ENCODE measurements at places on chromosomes 2 and 18. TPM values are rescaled to one million over a fixed set of nuclear protein-coding genes. Genes with fewer than 3 reads are reported as not detected.

GRCh38 chr2:120932881-120933280 lies 197.2 kb downstream of the GLI2 start:
- H3K4me3 ChIP-seq = no peak overlapping the region
- no peaks in the 10 kb centered on the region for H3K27me3 ChIP-seq
- peaks cover 51% of the 10 kb centered on the region for H3K4me1 ChIP-seq
- DNase-seq = no peak

DNA sequence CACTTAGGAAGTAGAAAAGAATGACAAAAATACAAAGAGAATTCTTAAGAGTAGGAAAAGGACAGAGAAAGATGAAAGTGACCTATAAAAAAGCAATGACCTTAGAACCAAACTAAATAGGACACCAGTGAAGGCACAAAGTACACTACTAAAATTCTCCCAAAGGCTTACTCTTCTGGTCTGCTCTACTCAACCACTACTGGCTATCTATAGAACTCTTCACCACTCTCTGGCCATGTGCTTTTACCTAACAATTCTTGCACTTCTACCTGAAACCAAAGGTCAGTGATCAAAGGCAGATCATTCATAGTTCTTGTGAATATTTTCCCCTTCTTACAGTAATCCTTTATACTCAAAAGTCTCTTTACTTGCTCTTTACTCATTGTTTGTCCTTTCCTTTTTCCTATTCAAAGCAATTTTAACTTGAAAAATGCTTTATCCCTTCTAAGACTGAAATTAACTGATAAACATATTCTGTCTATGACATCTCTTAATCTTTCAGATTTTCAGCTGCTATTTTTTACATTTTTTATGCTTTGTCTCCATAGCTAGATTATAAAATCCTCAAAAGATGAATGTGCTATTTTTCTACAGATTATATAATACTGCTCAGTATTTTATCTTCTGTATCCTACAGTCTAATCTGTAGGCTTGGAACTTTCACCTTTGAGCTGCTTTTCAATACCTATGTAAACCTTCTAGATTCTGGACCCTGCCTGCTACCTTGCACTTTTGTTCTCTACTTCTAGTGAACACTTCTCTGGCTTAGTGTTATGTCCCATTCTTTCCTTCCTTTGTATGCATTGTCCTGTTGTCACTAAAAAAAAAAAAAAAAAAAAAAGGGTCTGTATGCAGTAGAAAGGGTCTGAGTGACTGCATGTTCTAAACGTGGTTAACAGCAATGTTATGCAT lies 64.6 kb downstream of the NCKAP1 start:
- H3K27ac ChIP-seq = peak overlapping the region; percentile 0
- no peaks in the 10 kb centered on the region for H3K27me3 ChIP-seq
- H3K4me3 ChIP-seq = no peak overlapping the region
- peaks cover 52% of the 10 kb centered on the region for H3K36me3 ChIP-seq
- H3K4me1 ChIP-seq = no peaks in the 10 kb centered on the region

DNA sequence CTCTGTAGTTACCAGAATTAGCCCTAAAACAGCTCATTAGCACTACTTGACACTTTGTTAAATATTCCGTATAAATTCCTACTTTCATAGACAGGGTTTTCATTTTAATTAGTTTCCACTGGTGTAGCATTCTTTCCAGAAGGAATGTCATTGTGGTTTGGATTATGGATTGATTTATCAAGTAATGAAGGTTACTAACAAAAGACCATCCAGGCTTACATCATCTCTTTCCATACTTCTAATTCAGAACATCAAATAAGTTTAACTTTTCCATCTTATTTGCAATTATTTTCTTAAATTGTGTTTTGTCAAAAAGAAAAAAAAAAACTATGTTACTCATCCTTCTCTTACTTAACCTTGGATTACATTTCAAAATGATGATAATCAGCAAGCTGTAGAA lies 231.8 kb upstream of the SPOPL start:
- H3K36me3 ChIP-seq = no peaks in the 10 kb centered on the region
- no peak overlapping the region for H3K4me3 ChIP-seq
- no peaks in the 10 kb centered on the region for H3K27me3 ChIP-seq
- H3K27ac ChIP-seq = no peak overlapping the region

DNA sequence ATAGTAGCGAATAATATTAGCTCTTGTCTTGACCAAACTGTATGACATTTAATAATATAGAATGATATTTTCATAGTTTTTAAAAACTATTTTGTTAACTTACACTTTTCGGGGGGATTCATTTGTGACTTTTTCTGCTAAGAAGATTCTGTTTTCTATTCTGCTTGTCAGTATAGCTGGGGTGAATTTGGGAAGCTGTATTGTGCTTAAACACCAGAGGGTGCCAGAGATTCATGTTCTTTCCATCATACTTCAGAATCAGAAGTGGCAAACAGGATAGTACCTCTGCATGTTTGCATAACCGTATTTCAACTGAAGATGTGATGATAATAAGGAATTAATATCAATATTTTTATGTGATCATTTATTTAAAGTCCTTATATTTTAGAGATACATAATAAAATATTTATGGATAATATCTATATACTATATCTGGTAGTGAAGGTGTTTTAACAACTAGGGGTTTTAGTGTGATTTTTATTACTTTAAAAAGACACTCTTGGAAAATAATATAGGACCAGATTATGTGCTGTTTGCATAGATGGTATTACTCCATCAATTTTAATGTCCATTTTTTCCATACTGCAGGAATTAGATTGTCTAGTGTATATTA lies 81.0 kb downstream of the TAF4B start:
- DNase-seq = no peak
- peaks cover 6% of the 10 kb centered on the region for H3K4me1 ChIP-seq
- H3K27me3 ChIP-seq = no peaks in the 10 kb centered on the region
- no peak overlapping the region for H3K27ac ChIP-seq
- no peak overlapping the region for H3K4me3 ChIP-seq

DNA sequence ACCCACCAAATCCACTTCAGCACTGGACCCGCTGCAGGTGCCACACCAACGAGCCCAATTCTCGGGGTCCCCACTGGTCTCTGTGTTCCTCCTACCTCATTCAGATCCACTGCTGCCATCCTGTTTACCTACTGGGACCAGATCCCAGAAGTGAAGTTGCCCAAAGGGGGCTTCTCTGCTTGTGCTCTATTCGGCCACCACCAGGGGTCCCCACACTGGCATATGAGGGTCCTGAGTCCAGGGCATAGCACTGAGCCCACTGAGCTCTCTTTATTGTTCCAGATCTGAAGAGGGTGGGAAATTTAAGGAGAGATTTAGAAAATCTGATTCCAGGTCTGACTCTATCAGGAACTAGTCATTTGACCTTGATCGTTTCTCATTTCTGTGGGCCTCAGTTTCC lies 2.4 kb downstream of the GPR45 start:
- peaks cover 7% of the 10 kb centered on the region for H3K4me1 ChIP-seq
- no peaks in the 10 kb centered on the region for H3K36me3 ChIP-seq
- DNase-seq = no peak
- H3K27me3 ChIP-seq = no peaks in the 10 kb centered on the region
- no peak overlapping the region for H3K27ac ChIP-seq

DNA sequence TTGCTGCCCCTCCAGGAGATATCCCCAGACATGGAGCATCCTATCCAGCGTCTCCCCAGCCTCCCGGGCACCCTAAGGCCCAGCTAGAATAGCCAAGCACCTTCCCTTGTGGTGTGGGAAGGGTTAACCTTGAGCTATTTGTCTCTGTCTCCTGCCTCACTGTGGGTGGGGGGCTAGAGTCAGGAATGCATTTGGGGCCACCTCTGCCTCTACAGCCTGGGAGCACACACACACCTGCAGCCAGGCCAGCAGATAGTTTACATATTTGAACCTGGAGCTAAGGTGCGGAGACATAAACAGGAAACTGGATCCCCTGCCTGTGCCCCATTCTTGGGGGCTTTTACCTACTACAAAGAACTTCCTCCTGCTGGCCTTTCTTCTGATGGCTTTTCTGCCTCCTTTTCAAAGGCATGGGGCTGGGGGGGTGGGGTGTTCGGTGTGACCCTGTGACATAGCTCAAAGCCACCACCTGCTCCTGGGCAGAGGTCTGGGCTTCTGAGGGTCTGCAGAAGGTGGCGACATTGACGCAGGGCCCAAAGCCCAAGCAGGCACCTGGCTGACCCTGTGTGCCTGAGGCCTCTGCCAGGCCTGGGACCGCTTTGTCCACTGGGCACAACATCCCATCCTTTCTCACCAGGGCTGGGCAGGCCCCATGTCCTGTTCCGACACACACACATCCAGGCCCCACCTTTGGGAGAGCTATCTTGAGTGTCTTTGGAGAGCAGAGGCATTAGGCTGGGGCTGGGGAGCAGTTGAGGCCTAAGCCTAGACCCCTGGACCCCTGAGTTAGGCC lies 34.2 kb downstream of the EMX1 start:
- peaks cover 4% of the 10 kb centered on the region for H3K4me1 ChIP-seq
- no peak overlapping the region for H3K27ac ChIP-seq
- DNase-seq = no peak
- no peaks in the 10 kb centered on the region for H3K27me3 ChIP-seq
- no peaks in the 10 kb centered on the region for H3K36me3 ChIP-seq
- H3K4me3 ChIP-seq = no peak overlapping the region

- H3K4me1 ChIP-seq = no peaks in the 10 kb centered on the region
- H3K36me3 ChIP-seq = no peaks in the 10 kb centered on the region
- H3K4me3 ChIP-seq = no peak overlapping the region
- no peak for DNase-seq
Measured at GRCh38 chr2:175048275-175048674, 43.1 kb upstream of the CHN1 start.

- H3K27ac ChIP-seq = no peak overlapping the region
- no peak for DNase-seq
- no peaks in the 10 kb centered on the region for H3K4me1 ChIP-seq
- H3K36me3 ChIP-seq = no peaks in the 10 kb centered on the region
- H3K27me3 ChIP-seq = no peaks in the 10 kb centered on the region
Measured at GRCh38 chr2:198913394-198914152, 544.2 kb downstream of the SATB2 start.

DNA sequence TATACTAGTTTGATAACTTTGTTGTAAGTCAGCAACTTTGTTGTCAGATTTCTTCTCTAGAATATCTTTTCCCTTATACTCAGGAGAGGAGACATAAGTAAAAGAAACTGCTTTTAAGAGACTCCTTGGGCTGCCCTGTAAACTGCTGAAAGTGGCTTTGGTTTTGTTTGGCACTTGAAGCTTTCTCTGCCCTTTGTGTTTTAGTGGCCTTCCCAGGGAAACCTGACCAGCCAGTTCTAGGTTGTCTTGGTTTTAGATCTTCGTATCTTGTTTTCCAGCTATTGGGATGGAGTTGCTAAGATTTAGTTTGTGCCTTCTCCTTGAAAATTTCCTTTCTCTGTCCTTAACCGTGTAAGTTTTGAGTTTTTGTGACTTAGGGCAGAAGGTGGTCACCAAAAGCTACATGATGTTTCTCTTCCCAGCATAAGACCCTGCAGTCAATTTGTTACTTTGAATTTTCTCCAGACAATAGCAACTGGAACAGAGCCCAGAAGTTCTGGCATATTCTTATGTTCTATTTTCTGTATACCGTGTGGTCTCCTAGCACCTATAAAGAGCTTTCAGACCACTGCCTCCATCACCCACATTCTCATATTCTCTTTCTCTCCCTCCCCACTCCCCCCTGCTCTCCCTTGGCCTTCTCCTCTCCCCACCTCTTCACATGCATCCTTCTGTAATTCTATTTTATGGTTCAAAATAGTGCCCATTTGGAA lies 81.1 kb downstream of the BOLA3 start:
- peaks cover 7% of the 10 kb centered on the region for H3K4me1 ChIP-seq
- peaks cover 24% of the 10 kb centered on the region for H3K36me3 ChIP-seq
- no peak overlapping the region for H3K4me3 ChIP-seq
- H3K27me3 ChIP-seq = no peaks in the 10 kb centered on the region

DNA sequence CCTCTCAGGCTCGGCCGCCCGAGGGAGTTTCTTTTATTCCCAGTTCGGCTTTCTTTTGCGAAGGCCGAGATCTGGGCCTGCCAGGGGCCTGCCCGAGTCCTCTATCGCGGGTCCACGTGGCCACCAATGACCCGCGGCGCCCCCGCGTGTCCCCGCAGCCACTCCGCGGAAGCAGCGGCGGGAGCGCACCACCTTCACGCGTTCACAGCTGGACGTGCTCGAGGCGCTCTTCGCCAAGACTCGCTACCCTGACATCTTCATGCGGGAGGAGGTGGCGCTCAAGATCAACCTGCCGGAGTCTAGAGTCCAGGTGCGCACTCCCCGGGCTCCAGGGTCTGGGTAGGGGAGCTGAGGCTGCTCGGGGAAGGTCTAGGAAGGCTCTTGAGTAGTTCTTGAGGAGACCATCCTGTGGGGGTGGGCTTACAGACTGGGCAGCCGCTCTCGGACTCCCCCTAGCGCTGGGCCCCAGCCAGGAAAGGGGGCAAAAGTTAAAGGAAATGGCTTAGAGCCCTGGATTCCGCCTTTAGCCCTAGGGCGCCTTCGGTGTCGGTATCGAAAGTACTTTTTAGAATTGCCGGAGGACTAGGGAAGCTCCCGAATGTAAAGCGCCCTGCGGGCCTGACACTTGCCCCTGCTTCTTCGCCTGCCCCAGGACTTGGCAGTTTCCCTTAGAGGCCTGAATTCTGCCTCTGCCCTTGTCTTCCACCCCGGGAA lies 3.4 kb downstream of the OTX1 start:
- peaks cover 94% of the 10 kb centered on the region for H3K27me3 ChIP-seq
- H3K4me3 ChIP-seq = peak overlapping the region; percentile 36
- H3K4me1 ChIP-seq = peaks cover 48% of the 10 kb centered on the region
- no peaks in the 10 kb centered on the region for H3K36me3 ChIP-seq
- no peak overlapping the region for H3K27ac ChIP-seq
- DNase-seq = no peak

DNA sequence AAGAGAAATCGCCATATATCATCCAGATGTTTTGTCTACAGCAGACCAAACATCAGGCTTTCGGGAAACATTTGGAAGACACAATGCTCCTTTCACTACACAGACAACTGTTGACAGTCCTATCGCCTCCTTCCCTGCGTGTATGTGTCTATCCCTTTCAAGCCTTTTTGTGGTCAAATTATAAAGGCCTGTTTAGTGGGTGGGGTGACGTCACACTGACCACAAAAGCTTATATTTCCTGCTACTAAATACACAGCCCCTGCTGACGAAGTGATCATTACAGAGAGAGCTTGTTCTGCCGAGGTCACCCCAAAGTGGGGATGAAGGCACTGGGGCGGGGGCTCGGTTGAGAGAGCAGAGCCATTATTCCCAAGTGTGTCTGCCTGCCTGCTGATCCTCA lies 302.7 kb upstream of the TNP1 start:
- H3K36me3 ChIP-seq = no peaks in the 10 kb centered on the region
- no peak for DNase-seq
- no peak overlapping the region for H3K4me3 ChIP-seq
- no peaks in the 10 kb centered on the region for H3K27me3 ChIP-seq
- peak overlapping the region; percentile 85 for H3K27ac ChIP-seq
- H3K4me1 ChIP-seq = peaks cover 27% of the 10 kb centered on the region

Gene SERPINB13
- total RNA-seq = 0.27 TPM

Gene GCG
- total RNA-seq = 0.36 TPM

Gene ZSWIM2
- total RNA-seq = not detected
